ENCODE measurements at places on chromosomes 11 and 22.

DNA sequence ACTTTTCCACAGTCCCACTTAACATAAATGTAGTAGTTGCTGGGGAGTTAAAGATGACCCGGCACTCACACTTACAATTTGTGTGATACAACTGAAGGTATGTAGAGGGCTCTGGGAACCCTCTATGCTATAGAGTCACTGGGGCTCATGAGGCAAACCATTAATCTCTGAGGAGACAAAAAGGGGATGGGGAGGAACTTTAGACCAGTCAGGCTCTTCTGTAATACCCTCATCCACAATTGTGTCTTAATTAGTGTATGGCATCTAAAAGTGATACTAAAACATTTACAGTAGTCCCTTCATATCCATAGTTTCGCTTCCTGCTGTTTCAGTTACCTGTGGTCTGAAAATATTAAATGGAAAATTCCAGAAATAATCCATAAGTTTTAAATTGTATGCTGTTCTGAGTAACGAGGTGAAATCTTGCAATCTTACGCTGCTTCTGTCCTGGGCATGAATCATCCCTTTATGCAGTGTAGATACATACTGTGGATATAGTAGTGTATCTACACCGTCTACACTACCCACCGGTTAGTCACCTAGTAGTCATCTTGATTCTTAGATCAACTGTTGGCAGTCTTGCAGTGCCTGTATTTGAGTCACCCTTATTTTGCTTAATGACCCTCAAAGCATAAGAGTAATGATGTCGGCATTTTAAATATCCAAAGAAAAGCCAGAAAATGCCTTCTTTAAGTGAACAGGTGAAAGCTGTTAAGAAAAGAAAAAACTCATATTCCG is 12.2 kb downstream of the CBL start:
- peak; percentile 76 for DNase-seq

GRCh38 chr22:22753526-22754267 is 109.3 kb downstream of the GGTLC2 start:
- DNase-seq: peak; percentile 63

- no peak for DNase-seq
Measured at GRCh38 chr11:89521294-89521693, 30.1 kb upstream of the NOX4 start.

DNA sequence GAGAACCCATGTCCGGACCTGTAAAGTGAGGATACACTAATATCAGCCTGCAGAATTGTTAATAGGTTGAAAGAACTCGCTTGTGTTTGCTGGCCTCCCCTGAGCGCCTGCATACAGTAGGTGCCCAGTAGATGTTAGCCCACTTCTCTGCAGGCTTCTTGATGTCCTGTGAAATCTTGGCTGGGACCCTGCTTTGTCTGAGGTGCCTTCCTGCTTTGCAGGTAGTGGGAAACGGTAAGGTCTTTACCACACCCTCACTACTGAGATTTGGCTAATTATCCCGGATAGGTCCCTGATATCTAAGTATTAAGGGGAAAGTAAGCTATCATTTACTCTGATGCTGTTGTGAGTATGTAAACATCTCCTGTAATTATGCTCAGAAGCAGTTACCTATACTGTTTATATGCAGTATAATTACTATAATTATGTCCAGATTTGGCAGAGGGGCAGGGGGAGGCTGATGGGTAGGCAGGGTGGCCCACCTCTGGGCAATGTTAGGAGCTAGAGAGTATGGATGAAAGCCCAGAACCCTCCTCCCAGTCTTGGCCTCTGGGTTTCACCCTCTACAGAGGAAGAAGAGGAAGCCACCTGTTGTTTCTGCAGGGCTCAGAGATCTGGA is 1.2 kb upstream of the ARRB1 start:
- DNase-seq: no peak

DNA sequence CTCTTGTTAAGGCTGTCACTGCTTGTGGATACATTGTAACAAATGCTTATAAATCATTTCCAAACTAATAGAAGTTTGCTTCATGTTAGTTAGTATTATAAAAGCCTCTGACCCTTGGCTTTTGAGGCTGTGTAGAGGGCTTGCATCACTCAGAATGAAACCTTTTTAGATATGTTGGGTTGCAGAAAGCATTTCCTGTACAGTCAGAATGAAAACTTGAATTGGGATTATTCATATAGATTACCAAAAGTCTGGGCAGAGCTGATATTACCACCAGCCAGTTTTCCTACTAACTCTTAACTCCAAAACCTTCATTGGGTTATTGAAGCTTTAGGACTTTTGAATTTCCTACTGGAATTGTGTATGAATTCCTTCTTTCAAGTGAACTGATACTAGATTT is 12.0 kb downstream of the KMT2A start:
- peak; percentile 35 for DNase-seq

- no peak for DNase-seq
Measured at GRCh38 chr22:50242406-50242949, 2.3 kb downstream of the TUBGCP6 start.

- DNase-seq: peak; percentile 63
Measured at GRCh38 chr11:57763568-57763967, 2.0 kb downstream of the CTNND1 start.

- no peak for DNase-seq
Measured at GRCh38 chr22:42056757-42057511, 13.7 kb downstream of the NAGA start.

GRCh38 chr11:123235656-123236261 is 40.7 kb upstream of the CLMP start:
- peak; percentile 55 for DNase-seq

GRCh38 chr22:42173183-42173926 is 42.7 kb upstream of the CYP2D6 start:
- no peak for DNase-seq

- no peak for DNase-seq
Measured at GRCh38 chr22:47355388-47355725, 592.9 kb downstream of the TBC1D22A start.

DNA sequence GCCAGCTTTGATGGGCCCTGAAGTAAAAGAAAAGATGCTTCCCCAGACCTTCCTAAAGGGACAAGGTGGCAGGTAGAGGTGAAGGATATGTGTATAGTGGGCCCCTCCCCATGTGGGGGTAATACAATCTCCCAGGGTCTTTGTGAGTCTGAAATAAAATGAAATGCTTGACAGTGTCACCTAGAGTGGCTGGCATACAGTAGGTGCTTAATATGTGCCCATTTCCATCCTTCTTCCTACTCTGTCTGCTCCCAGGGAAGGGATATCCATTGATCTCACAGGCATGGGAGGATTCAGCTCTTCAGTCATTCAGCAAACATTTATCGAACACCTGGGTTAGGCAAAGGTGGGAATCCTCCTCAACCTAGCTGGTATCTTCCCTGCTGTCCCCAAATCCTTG is 6.1 kb upstream of the CREB3L1 start:
- no peak for DNase-seq

DNA sequence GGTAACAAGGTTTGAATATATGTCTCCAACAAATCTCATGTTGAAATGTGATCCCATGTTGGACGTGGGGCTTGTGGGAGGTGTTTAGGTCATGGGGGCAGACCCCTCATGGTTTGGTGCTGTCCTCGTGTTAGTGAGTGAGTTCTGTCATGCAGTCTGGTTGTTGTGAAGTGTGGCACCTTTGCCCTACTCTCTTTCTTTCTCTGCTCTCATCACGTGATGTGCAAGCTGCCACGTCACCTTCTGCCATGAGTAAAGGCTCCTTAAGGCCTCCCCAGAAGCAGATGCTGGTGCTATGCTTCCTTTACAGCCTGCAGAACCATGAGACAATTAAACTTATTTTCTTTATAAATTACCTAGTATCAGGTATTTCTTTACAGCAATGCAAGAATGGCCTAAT is 218.3 kb downstream of the NXPE2 start:
- DNase-seq: no peak

- no peak for DNase-seq
Measured at GRCh38 chr11:37929100-37929653, 1331.1 kb upstream of the RAG2 start.

Measured in GM03348 (cell line).